ENCODE measurements at places on chromosomes 3 and 15.

- no peak for DNase-seq
Measured at GRCh38 chr15:43239732-43240491, 19.1 kb upstream of the EPB42 start.

GRCh38 chr3:44026220-44026865, 215.3 kb upstream of the TOPAZ1 start:
- no peak for DNase-seq

DNA sequence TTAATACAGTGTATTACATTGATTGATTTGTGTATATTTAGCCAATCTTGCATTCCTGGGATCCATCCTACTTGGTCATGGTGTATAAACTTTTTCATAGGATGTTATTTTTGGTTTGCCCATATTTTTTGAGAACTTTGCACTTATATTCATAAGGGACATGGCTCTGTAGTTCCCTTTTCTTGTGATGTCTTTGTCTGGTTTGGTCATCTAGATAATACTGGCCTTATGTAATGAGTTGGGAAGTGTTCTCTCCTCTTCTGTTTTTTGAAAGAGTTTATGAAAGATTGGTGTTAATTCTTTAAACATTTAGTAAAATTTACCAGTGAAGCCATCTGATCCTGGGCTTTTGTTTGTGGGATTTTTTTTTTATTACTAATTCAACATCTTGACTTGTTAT, 9.6 kb downstream of the CHST13 start:
- DNase-seq: no peak

- DNase-seq: no peak
Measured at GRCh38 chr3:24519368-24520100, 24.9 kb upstream of the THRB start.

Measured in SK-N-MC (cell line).